ENCODE measurements at places on chromosomes 5 and 9.

DNA sequence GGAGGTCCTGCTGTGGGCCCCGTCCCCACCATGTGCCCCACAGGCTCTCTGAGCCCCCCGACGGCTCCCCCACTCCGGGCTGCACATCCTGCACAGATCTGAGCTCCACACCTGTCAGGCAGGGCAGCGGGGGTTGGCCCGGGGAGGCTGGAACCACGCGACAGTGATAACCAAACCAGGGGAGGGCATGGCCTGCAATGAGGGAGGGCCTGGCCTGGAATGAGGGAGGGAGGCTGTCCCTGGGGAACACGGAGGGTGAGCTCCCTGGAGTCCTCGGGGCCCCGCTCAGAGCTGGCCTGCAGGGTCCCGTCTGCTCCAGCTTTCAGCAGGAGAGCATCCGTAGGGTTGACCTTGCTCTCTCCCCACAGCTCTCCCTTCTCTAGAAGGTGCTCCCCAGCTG lies 30.5 kb downstream of the SLC9A3 start:
- no peak for DNase-seq

- DNase-seq, result peak; percentile 10
These were observed 294.5 kb upstream of the TAS2R1 start for GRCh38 chr5:9924614-9925013.

- DNase-seq, result no peak
These were observed 1696.0 kb upstream of the CDH9 start for GRCh38 chr5:28734396-28734795.

DNA sequence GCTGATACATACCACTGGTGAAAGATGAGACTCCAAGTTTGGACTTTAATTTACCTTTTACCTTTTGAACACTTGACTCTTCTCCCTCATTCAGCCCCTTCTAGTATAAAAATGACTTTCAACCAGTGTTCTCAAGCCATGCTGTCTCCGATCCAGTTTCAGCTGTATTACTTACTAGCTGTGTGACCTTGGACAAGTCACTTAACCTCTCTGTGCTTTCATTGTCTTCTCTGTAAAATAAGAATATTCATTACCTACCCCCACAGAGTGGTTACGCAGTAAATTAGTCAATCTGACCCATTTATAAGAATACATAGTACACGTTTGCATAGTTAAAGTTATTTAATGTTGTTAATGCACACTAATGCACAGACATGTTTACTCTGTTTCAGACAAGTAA lies 12.6 kb upstream of the CEMIP2 start:
- no peak for DNase-seq

Measured in H54 (cell line).